ENCODE measurements at places on chromosomes 12 and 14.

DNA sequence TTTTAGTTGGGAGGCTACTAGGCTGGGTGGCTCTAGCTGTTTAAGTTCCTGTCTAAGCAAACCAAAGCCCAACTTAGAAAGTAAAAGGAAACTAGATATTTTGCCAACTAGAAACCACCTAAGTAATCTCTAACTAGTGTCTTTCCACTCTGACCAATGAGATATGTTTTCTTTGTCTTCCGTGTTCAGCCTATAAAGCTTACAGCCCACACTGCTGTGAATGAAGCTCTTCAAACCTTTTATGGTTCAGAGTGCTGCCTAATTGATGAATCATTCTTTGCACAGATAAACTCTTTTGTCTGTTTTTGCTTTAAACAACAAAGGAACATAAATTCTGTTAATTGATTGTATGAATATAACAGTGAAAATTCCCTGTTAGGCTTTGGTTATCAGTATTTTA lies 66.1 kb downstream of the FUT8 start:
- peak; percentile 63 for DNase-seq

DNA sequence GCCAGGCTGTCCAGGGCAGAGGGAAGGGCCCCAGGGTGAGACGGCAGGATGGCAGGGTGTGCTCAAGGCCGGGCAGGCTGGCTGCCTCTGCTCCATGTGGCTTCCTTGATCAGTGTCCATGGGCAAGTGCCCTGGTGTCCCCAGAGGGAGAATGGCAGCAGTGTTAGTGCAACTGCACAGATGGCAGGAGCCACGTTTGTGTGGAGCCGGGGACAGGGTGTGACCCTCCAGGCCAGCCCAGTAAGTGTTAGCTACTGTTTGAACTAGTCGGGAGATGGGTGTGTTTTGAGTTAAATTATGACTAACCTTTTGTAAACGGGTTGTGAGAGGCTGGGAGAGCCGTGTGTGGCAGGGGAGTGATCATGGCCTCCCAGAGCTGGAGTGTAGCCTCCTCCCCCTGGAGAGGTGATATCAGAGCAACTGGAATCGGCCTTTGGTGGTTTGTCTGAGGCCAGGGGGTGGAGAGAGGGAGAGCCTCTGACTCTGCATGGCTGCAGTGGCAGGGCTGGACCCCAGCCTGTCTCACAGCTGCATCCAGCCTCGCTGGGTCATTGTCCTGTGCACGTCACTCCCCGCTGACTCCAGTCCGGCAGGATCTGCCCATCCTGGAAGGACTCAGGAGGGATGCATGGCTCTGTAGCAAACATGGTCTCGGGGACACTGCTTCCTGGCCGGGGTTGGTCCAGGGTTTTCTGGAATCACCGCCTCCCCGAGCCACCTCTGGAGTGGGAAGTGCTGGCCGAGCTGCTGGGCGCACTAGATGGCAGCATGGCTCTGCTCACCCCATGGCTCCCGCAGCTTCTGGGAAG lies 27.8 kb downstream of the AACS start:
- DNase-seq: peak; percentile 17

DNA sequence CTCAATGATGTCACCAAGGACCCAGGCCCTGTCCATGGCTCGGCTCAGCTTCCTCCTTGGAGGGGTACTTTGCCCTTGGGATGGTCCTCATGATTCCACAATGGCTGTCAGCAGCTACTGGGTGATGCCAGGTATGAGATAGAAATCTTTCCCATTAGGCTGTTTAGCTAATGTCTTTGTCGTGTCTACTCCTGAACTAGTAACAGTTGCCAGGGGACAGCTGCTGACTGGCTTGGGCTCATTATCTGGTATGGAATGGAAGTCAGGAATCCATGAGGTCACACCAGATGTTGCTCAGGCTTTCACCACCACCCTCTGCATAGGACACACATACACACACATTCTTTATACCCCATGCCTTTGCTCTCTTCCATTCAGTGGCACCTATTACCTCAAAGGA lies 9.2 kb downstream of the PRPH start:
- DNase-seq: peak; percentile 23

DNA sequence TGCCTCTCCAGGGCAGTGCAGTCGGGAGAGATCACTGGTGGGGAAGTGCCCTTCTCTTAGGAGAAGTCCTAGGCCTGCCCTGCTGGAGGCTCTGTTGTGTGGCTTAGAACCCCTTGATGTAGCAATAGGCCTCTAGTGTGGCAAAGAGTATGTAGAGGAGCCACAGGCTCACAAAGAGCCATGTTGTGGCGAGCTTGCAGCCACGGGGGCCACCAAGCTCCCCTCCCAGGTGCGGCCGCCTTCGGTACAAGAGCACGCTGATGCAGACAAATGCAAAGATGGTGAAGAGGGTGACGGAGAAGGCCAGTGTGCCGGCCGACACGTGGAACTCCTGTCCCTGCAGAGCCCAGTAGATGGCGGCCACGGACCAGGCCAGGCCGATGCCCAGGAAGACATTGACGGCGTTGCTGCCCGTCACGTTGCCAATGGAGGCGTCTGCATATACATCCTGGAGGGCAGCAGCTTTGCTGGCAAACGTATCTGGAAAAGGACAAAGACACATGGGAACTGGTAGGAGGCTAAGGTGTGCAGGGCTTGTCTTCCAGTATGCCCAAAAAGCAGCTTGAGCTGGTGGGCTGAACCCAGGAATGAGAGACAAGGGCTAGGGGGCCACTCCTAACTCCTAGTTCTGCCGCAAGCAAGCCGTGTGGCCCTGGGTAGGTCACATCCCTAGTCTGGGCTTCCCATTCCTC lies 142.8 kb downstream of the SLC8A3 start:
- peak; percentile 30 for DNase-seq

GRCh38 chr12:130552483-130552996 lies 163.6 kb downstream of the RIMBP2 start:
- no peak for DNase-seq

GRCh38 chr12:111745211-111745610 lies 21.5 kb upstream of the ALDH2 start:
- no peak for DNase-seq

DNA sequence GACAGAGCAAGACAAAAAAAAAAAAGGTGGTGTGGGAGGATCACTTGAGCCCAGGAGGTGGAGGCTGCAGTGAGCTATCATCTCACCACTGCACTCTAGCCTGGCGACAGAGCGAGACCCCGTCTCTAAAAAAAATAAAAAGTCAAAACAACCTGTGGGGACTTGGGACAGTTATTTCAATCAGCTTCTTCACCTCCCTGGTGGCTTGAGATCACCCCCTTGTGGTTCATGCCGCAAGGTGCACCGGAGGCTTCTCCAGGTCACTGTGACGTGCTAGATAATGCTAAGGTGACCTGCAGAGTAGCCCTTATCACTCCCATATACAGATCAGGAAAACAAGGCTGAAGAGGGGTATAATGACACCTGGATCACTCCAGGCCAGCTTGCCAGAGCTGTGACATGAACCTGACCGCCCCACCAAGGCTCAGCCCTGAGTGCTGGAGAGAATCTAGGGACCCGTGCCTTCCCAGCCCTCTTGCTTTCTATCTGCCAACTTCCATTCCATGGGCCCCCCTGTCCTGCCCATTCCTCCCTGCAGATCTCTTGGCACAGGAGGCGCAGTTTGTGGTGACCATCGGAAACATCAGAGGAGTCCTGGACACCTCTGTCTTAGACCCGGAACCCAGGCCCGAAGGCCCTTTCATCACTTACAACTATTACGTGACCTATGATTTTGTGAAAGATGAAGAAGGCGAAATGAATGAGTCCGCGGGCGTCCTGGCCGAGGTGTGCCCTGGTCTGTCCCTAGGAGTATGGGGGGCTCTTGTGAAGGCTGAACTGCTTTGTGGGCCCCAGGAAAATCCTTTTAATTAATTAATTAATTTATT lies 8.1 kb downstream of the LRRC43 start:
- DNase-seq: peak; percentile 31

GRCh38 chr12:938810-939209 lies 10.7 kb downstream of the RAD52 start:
- DNase-seq: no peak

DNA sequence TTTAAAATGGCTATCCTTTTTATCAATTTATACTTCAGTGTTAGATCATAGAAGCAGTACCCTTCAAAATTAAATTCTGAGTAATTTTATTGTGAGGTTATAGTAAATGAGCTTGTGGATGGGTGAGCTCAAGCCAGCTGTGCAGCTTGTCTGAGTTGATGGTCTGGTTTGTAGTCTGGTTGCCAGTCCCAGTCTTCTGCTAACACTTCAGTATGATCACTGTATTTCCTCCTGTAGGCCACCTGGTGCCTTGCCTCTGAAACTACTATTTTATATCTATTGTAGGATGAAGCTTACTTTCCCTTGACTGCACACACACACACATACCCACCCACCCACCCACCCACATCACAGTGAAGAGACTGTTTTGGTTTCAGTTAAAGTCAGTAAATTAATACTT lies 496.4 kb downstream of the PCNX1 start:
- DNase-seq: peak; percentile 15
